ENCODE measurements at places on chromosomes 4 and X.

GRCh38 chr4:100290585-100290984, 100.3 kb upstream of the DDIT4L start:
- no peak for DNase-seq

GRCh38 chrX:72348247-72348979, 42.7 kb upstream of the CITED1 start:
- peak; percentile 27 for DNase-seq

GRCh38 chrX:30668581-30668980, 15.4 kb downstream of the GK start:
- DNase-seq, result no peak

DNA sequence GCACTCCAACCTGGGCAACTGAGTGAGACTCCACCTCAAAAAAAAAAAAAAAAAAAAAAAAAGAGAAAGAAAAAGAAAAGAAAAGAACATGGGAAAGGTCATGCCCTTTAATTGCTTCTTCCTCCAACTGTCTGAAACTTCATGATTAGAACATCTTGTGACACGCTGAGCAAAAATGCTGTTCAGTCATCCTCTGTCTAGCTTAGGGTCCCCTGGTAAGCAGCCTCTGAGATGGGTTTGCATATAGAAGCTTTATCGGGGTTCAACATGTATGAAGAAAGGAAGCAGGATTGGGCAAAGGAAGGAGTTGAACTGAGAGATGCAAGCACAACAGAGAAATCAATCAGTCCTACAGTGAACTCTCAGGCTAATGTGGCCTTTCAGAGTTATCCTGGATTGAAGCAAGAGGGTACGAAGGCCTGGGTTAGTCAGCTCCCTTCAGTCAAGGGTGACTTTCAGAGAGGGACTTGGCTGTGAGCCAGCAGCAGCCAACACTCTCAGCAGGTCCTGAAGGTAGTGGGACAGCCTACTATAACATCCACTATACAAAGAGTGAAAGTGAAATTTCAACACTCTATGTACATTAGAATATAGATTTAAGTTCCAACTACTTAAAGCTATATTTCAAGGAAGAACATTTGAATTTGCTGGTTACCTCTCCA, 11.4 kb downstream of the MAOB start:
- peak; percentile 0 for DNase-seq

DNA sequence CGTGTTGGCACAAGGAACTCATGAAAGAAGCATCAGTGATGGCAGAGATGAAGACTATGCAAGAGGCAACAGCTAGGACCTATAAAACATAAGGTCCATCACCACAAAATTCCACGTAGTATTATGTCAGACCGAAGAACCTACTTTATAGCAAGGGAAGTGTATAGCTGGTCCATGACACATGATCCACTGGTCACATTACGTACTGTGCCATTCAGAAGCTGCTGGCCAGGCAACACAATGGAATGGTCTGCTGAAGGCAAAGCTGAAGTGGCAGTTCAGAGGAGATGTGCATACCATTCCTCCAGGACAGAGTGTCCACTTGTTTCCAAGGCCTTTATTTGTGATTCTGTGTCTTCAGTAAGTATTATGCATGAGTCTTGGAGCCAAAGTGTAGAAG, 215.5 kb upstream of the UGT8 start:
- no peak for DNase-seq

DNA sequence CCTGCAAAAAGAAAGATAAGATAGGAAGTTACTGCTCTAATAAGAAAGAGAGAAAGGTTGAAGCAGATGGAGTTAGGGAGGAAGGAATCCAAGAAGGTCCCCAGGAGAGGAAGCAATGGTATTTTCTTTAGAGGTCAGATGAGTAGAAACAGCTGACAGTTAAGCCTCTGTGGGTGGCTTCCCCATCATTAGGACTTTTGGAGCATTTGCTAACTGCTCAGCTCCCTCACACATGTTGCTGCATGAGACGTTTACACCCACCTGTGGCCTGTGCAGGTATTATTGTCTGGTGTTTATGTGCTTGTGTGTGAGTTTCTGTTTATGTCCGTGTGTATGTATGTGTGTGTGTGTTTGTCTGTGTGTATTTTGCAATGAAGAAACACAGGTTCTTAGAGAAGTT, 346.8 kb downstream of the RAB28 start:
- no peak for DNase-seq

DNA sequence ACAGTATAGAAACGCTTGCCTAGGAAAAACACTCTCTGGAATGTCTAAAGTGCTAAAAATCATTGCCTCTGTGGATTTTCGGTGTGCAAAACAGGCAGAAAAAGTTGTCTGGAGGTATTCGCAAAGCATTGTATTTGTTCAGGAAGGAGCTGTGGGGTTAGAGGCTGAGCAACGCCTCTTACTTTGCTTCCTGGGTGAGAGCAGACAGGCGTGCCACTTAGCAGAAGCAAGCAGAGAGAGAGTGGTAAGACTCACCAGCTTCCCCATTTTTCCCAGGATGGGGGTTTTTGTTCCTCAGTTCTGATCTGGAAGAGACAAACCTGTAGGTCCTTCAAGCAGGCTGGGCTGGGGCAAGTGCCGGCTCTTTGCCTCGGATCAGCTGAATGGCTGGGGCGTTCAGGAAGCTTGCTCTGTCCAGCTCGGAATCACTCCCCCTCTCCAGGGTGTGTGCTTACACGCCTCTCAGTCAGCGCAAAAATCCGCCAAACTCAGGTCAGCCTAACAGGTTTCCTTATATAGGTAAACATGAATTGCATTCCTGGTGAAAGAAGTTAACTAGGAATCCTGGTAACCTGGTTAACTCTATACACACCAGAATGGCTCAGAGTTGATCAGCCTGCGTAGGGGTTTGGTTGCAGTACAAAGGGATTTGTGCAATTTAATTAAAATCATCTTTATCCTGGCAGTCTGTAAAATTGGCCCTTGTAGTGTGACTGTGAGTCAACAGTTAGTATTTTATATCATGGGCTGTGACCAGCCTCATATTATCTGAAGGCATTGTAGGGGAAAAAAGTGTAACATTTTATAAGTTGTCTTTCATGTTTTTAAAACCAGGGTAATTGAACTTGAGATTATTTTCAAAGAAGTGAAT, 213.1 kb upstream of the MID1 start:
- peak; percentile 4 for DNase-seq

DNA sequence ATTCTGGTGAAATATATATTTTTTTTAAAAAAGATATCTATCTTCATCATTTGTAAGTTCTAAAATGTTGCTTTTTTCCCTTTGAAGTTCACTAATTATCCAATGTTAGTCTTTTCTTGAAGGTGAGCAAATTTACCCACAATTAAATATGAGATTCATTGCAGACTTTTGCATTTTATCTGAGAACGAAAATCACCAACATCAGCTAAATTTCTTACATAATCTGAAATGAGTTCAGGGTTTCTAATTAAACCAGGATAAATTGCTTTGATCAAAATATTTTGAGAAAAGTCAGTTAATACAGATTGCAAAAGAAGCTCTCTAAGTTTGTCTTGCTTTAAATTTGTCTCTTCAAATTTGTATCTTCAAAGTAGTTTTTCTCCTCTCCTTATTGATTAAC, 486.4 kb upstream of the FSTL5 start:
- no peak for DNase-seq

- no peak for DNase-seq
Observed at GRCh38 chr4:84530871-84531270, 31.8 kb upstream of the NKX6-1 start.

- peak; percentile 84 for DNase-seq
Observed at GRCh38 chr4:151362404-151363164, 37.2 kb upstream of the SH3D19 start.

DNA sequence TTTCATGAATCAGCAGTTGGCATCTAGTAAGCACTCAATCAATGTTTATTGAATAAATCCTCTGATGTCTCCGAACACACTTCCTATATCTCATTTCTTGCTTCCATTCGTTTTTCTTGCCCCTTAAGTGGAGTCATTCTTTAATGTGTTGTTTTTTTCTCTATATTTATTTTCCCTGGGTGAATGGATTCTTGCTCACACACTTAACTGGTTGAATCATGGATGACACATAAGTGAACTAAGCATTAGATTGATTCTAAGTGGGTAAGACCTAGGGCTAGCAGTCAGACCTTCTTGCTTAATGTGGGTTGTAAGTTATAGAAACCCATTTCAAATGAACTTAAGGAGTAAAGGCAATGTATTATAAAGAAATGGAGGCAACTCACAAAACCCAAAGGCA, 111.1 kb downstream of the RTL3 start:
- DNase-seq, result no peak

DNA sequence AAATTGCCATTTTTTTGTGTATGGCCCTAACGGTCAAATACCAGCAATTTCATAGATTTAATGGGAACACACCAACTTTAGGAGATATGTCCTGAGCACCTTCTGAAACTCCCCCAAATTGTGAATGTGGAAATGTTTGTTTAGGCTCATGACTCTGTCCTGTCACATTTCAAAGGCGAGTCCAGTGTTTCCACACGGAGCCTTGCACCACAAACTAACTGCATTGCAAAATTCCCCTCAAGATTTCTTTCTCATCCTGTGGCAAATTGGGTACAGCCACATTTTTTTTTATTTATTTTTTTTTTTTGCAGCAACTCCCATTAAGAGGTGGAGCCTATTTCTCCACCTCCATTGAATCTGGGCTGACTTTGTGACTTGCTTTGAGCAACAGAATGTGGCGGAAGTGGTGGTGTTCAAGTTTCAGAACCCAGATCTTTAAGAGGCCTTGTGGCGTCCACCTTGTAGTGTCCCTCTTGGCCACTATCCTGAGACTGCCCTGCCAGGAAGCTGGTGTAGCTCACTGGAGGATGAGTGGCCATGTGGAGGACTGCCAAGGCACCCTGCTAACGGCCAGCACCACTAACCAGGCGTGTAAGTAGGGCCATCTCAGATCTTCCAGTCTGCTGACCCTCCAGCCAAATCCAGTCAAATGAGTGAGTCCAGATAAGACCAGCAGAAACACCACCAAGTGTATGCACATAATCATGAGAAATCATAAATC, 172.4 kb upstream of the SCML1 start:
- DNase-seq, result no peak

DNA sequence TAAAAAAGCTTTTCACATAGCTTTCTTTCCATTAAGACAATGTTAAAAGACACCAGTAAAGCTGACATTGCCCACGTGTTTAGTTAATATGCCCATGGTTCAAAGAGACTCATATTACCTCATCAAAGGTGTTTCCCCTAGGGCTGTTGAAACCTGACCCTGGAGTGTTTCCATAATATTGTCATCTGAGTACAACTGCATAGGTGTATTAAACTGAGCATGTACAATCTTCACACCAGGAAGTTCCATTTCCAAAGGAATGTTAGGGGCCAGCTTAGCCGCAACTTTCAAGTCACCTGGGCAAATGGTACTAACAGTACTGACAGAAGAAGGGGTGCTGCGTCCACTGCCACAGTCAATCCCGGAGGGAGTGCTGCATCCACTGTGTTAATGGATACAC, 27.1 kb downstream of the PDLIM3 start:
- DNase-seq, result no peak

- DNase-seq, result no peak
Observed at GRCh38 chr4:158580064-158580463, 58.4 kb downstream of the RXFP1 start.

DNA sequence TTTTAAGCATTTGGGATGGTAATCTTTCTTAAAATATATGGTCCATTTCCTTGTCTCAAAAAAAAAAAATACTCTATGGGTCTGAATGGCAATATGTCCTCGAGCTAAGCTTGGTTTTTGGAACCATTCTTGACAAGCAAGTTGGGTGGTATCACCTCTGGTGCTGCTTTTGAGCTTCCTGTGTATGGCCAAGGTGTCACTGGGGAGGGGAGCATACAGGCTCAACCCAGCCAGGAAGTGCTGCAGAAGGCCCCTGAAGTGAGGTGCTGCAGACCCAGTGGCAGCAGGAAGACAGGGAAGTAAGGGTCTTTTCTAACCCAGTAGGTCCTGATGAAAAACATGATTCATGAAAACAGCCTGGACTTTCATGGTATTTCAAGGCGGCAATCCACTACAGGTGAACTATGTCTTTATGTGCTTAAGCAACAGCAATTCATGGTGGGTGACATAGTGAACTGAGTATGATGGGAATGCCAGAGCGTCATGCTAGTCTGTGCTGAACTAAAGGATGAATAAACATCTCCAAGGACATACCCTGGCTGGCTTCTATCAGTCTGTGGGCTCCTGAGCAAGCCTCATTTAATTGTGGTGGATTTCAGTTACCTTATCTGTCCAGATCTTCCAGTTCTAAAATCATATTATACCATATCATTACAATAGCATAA, 15.1 kb downstream of the TRAPPC2 start:
- no peak for DNase-seq

GRCh38 chrX:20032201-20032600, 41.3 kb upstream of the BCLAF3 start:
- no peak for DNase-seq

DNA sequence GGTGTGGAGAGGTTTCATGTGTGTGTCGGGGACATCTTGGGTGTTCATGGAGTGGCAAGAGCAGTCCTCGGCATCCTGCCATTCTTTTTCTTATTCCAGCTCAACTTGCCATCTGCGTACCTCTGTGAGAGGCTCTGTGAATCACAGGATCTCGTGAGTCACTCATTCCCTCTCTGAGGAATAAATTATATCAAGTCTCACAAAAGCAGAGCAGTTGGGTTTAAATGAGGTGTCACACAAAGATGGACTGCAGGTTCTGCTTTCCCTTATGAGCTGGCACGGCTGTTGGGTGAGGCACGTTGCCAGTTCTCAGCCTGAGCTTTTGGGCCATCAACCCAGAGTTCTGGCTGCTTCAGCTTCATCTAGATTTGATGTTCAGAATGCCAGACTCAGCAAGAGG, 6.8 kb upstream of the OCIAD2 start:
- DNase-seq, result no peak

DNA sequence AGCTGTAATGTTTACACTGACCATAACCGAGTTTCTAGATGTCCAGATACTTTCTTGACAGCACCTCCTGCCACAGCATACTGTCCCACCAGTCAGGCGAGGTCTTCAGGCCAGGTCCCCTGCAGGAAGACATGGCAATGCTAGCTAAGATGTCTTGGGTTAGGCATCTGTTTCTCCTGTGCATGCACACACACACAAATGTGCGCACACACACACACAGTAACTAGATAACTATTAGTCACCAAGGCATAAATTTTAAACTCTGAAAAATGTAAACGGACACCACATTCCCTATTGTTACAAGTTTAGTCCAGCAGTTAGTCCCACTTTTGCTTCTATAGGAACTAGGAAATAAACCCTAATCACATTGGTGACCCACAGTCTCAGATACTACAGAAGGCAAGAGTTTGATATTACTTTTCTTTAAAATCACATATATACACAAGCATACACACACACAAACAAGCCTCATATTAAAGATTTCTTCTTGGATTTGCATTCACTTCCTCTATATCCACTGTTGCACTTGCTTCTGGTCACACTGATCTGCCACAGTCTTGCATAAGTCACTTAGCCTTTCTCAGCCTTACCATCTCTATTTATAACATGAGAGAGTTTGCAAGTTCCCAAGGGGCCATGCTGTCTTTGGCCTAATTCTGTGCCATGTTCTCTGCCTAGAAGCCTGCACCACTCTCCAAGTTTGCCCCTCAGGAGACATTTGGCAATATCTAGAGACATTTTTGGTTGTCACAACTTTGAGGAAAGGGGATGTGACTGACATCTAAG, 32.2 kb downstream of the IL21 start:
- no peak for DNase-seq

- DNase-seq, result no peak
Observed at GRCh38 chr4:183180621-183181020, 81.6 kb downstream of the WWC2 start.

GRCh38 chr4:21452931-21453330, 495.6 kb downstream of the KCNIP4 start:
- DNase-seq, result no peak
